ENCODE measurements at places on chromosomes 7 and 10. TPM values are rescaled to one million over a fixed set of nuclear protein-coding genes. Genes with fewer than 3 reads are reported as not detected.

RHOBTB1 gene
- 7.2 TPM for total RNA-seq

MBL2 gene
- not detected for total RNA-seq

OR2A1 gene
- total RNA-seq: not detected

UNCX gene
- total RNA-seq: not detected

All from tracheal epithelial cell (primary cell).